NCI-H69 (cell line): ENCODE measurements at places on chromosomes 5 and 9.

DNA sequence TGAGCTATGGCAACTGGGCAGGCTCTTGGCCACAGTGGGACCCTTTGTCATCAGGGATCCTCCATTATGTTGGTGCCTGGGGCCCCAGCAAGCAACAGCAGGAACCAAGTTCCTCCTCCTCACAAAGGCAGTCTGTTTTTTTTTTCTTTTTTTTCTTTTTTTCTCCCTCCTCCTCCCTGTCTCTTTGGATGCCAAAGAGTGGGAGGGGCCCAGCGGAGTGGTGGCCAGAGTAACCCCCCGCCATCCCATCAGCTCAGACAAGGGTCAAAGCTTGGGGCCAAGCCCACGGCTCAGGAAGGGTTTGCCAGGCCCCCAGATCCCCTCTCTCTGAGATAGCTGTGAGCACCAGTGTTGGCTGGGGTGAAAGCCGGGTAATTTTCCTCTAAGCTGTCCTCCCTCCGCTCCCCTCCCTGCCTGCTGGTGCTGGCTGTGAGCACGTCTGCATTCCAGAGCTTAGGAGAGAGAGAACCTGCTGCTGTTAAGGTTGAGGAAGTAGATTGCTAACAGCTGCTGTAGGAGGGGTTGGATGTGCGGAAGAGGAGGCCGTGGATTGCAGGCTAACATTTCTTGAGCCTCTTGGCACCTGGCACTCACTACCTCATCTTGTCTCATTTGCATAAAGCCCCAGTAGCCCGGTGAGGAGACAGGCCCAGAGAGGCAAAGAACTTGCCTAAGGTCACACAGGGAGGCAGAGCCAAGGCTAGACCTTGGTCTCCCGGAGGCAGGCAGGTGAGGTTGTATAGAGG is 21.2 kb downstream of the GSN start:
- DNase-seq, result peak; percentile 78

DNA sequence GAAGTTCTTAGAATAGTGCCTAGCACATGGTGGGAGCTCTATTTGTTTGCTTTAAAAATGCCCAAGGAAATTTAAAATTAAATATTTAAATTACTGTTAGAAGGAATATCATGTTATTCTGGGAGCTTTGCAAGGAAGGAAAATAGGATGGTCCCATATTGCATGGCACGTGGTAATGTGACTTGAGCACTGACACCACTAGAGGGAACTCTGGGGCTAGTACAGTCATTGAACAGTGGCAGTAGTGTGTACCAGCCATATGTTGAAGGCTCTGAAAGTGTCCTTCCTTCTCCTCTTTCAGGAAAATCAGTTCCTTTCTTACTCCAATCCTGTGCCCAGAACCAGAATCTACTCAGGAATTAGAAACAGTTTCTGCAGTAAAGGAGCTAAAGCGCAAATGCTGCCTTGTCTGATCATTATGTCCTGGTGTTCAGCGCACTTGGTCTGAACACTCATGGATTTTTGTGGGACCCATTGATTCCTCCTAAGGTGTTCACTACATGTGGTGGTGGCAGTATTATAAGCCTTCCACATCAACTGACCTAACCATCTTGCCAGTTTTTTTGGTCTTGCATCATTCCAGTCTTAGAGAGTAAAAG is 54.1 kb downstream of the GDA start:
- peak; percentile 77 for DNase-seq

DNA sequence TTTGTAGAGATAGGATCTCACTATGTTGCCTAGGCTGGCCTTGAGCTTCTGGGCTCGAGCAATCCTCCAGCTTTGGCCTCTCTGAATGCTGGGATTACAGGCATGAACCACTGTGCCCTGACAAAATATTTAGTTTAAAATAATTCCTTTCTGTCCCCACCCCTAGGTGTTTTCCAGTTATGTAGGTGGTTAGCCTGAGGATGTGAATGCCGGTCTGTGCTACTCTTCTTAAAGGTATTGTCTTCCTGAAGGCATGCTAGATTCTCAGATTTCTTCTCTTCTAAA is 56.7 kb upstream of the BASP1 start:
- no peak for DNase-seq

DNA sequence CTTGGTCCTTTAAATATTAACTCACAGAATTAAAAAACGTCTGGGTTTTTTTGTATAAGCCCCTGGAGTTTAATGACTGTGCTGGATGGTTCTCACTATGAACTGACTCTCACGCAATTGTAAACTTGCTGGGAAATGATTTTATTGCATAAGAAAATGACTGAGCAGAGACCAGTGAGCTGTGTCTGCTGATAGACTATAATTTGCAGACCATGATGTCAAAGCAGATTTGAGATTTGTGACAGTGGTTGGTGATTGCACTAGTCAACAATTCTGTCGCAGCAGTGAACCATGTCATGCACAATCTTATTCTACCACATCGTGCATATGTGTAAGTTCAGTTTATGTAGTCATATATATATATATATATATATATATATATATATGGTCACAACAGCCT is 85.7 kb upstream of the C9orf72 start:
- no peak for DNase-seq

- DNase-seq, result peak; percentile 71
These were observed 645 bp downstream of the SAP30L start for GRCh38 chr5:154446195-154447088.

DNA sequence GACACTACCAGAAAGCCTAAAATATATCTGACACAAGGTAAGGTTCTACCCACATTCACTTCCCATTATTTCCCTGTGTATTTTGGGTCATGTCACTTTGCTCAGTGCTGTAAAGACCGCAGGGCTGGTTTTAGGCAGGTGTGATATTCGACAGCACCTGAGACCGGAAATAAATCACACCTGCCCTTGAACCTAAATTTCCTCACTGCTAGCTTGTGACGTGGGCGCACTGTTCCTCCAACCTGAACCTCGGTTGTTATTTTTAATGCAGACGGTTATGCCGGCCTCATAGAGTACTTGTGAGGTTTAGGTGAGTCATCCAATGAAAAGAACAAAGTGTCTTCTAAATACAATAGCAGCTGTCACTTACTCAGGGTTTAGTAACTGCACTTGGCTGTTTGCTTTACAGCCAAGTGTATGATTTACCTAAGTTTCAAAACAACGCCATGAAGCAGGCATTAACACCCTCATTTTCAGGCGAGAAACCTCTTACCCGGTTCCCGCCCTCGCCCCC is 20.7 kb upstream of the ZNF782 start:
- peak; percentile 78 for DNase-seq

GRCh38 chr5:157143127-157143971 is 684 bp upstream of the MED7 start:
- DNase-seq, result peak; percentile 86

DNA sequence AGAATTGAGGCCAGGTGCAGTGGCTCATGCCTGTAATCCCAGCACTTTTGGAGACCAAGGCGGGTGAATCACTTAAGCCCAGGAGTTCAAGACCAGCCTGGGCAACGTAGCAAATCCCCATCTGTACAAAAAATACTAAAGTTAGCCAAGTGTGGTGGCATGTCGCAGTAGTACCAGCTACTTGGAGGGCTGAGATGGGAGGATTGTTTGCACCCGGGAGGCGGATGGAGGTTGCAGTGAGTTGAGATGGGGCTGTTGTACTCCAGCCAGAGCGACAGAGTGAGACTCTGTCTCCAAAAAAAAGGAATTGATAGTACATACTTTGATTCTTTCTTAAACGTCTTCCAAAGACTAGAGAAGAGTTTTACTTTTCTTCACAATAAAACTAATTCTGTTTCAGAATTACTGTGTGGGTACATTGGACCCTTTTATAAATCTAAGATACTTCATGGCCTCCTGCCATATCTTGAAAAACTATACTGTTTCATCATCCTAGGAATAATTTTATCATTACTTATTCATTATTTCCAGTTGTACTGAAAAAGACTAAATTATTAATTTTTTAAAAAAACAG is 132.0 kb upstream of the GRHPR start:
- DNase-seq, result no peak

DNA sequence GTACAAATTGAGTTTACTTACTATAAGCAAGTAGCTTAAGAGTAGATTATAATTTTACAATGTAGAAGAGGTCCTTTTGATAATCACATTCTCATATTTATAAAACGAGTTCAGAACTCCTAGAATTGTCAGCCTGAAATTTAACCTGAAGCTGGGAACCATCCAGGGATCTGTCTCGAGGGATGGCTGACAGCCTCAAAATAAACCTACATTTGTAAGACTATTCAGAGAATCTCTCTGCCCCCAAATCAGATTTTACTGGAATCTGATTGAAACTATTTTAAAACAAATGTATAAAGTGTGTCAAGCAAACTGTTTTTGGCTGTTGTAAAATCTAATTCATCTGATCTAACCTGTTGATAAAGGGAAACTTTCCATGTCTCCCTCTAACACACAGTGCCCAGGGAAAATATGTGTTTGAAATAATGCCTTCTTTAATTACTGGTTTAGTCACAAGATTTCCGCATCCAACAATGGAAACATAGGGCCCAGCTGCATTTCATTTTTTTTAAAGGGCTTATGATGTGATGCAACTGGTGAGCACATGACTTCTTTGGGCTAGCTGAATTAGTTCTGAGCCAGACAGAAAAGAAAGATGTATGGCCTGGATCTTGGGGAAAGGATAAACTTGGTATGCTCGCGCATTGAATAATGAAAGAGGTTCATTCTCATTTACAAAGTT is 30.3 kb downstream of the SLC25A46 start:
- DNase-seq, result peak; percentile 69

DNA sequence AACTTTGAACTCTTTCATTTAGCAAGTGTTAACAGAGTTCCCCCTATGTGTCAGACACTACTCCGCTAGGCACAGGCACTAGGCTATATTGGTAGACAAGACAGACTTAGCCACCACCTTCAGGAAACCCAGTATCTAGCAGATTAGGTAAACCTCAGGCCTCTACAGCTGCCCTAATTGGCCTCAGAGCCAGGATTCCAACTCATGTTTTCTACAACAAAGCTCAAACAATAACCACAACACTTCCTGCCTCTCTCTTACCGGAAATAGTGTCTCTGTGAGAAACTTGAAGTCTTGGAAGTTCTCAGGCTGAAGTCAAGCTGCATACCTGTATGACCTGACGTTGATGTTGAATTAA is 116.6 kb upstream of the SLC44A1 start:
- DNase-seq, result peak; percentile 24

GRCh38 chr5:72108202-72109061 is 1.2 kb downstream of the MAP1B start:
- peak; percentile 92 for DNase-seq

GRCh38 chr9:89748021-89748670 is 143.3 kb downstream of the GADD45G start:
- DNase-seq, result no peak
